ENCODE measurements at places on chromosomes 7 and 10. TPM values are rescaled to one million over a fixed set of nuclear protein-coding genes. Genes with fewer than 3 reads are reported as not detected.
A peak's percentile ranks its signal among the peaks of the same experiment; 100 is the strongest.

Gene CYP26C1
- total RNA-seq: 0.06 TPM

Gene CRHR2
- 0.92 TPM for total RNA-seq

Gene FKBP6
- total RNA-seq: not detected

Gene ZNF789
- 12.7 TPM for total RNA-seq

Gene PTTG1IP2
- total RNA-seq: not detected

Gene TUBAL3
- not detected for total RNA-seq

Gene PRLHR
- total RNA-seq: not detected

DNA sequence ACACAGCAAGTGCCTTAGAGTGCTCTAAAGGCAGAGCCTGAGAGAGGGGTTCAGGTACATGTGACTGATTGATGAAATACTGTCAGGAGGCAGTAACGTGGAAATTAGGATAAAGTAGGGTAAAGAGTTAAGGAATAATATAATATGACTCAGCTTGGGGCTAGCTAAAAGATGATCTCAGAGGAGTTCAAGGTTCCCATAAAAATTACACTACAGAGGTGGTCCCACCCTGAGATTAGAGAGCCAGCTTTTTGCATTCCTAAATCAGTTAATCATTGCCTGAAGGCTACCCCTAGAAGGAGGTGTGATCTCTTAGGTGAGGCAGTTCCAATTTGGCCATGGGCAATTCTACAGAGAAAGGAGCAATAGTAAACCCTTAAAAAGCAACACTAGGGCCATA is 5.8 kb downstream of the LIPJ start:
- DNase-seq: no peak

GRCh38 chr10:124375353-124375614 is 43.4 kb downstream of the OAT start:
- no peak for DNase-seq

- DNase-seq: peak; percentile 20
Observed at GRCh38 chr7:141586878-141587277, 35.7 kb downstream of the AGK start.

DNA sequence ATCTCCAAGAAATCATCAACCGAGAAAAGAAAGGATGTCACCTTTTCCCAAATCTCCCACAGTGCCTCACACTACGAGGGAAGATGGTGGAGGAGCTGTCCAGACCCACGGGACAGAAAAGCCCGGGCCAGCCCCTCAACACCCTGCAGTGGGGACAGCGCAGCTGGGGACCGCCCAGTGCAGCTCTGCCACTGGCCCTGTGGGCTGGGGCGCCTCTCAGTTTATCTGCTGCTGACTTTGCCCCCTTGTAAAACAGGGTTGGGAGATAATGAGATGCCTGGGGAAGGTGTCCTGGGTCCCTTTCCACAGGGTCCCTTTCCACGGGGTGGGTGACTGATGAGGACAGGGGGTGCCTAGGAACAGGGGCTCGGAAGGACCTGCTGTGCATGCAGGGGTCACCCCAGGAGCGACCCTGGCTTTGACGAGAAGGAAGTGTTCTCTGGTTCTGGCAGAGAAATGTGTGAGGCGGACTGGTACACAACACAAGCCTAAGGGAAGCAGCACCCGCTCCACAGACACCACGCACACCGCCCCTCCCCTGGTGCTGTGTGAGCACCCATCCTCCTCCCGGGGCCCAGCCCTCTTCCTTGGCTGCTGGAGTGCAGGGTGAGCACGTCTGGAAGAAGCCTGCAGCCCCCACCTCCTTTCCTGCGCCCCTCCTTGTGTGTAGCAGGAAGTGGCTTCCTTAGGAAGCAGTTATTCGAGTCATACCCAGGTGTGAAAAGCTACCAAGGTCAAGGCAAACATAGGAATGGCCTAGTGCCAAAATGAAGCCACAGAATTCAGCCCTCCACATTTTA is 339.9 kb downstream of the DNAJB6 start:
- DNase-seq: no peak

DNA sequence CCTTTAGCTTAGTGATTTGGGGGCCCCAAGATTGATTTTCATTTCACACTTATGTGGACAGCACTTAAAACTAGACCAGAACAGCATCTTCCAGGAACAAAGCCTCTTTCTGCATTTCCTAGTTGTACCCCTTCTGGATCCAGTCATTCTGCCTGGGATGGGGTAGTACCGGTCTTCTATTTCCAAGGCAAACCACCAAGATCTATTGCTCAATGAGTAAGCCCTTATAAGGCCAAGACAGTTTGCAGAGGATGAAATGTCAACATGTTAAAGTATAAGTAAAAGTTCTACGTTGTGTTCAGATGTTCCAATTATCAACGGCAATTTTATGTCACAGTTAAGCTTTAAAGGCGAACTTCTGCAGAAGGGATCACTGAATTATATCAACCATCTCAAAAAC is 106.9 kb upstream of the ZNF746 start:
- DNase-seq: no peak

- DNase-seq: no peak
Observed at GRCh38 chr10:88886557-88886956, 6.5 kb downstream of the STAMBPL1 start.

DNA sequence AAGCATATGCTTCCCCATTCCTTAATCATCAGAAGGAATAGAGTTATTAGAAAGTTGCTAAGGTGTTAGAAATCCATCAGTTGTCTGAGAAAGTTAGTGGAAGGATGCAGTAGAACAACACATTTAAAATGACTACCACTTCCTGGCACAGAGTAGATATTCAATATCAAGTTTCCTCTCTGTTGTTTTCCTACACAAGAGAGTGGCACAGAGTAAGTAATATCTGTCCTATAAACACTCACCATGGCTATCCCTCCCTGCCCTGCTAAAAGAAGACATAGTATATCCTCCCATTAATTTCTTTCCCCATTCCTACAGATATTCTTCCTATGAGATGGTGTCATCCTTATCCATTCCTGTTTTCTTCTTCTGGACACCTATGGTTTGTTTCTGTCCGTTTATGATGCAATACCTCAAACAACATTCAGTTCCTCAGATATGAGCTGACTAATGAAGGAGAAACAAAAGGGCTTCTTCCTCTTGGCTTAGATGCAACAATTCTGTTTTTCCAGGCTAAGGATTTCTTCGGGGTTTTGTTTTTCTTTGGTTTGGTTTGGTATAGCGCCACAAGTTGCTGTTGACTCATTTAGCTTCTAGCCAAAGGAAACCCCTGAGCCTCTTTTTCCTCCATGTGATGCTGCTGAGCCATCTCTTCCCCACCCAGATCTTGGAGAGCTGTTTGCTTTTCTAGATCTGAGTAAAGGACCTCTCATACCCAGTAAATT is 32.9 kb upstream of the BPGM start:
- DNase-seq: peak; percentile 95

- no peak for DNase-seq
Observed at GRCh38 chr10:30431435-30431911, 2.5 kb upstream of the MAP3K8 start.

DNA sequence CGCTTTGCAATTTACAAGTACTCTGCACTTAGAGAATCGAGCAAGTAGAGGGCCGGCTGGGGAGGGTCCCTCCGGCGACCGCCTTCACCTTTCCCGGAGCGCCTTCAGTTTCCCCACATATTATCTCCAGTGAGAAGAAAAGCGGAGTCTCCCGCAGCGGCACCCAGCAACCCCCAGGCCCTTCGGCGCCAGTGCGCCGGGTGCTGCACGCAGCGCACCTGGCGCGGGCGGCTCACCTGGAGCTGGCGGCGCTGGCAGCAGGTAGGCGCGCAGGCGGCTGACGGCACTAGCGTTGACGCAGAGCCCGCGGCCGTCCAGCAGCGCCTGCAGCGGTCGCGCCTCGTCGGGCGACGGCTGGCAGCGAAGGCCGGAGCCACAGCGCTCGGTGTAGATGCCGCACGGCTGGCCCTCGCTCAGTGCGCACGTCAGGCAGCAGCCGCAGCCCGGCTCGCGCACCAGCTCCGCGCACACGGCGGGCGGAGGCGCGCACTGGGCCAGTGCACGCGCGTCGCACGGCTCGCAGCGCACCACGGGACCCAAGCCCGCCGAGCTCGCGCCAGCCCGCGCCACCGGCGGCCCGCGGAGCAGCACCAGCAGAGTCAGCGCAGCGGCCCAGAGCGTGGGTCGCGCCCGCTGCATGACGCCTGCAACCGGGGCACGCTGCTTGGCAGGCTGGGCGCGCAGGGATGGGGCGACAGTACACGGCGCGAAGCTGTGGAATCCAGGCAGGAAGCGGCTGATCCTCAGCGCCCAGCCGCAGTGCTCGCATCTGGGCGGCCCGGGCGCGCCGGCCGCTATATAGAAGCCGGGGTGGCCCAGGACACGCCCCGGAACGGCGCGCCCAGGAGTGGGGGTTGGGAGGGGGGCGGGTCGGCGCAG is at the start of gene IGFBP3:
IGFBP3 (minus strand) TSS at position 771 of the 879 bp plus-strand sequence; CDS start at position 639, 132 bp downstream.
- DNase-seq: peak; percentile 80

DNA sequence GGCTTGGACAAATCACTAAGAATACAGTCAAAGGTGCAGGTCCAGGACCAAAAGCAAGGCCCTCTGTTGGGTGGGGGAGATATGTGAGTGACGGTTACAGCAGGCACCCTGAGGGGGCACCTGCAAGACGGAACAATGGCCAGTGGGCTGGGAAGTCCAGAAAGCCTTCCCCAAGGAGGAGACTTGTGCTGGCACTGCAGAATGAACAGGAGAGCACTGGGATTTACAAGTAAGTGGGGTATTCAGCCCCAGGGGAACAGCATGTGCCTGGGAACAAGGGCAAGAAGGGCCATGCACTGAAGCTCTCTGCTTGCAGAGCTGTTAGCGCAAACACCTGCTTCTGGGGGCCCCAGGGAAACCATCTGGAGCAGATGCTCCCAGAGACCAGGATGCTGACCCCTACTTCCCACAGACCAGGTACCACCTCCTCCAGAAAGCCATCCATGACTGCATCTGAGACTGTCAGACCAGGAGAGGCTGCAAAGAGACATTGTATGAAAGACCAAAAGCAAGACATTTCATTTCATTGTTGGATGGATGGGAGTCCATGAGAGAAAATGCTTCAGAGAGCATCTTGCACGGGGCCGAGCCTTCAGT is 24.6 kb upstream of the ZMIZ1 start:
- DNase-seq: no peak

GRCh38 chr7:12328888-12329770 is 74.5 kb downstream of the VWDE start:
- DNase-seq: no peak

DNA sequence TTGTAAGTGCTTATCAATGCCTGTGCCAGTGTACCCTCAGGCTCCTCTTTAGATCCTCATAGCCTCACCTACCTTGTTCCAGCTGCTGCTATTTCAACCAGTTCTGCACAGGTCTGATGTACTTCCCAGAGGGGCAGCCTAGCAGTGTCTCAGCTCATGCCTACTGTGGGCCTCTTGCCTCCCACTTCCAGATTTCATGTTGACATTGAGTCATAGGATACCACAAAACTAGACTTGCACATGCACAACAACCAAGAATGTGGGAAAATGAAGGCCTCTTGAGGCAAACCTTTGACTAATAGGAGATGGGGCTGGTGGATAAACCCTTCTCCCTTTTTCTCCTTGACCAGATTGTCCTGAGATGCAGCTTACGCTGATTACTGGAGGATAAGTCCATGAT is 31.0 kb downstream of the PON3 start:
- peak; percentile 7 for DNase-seq

DNA sequence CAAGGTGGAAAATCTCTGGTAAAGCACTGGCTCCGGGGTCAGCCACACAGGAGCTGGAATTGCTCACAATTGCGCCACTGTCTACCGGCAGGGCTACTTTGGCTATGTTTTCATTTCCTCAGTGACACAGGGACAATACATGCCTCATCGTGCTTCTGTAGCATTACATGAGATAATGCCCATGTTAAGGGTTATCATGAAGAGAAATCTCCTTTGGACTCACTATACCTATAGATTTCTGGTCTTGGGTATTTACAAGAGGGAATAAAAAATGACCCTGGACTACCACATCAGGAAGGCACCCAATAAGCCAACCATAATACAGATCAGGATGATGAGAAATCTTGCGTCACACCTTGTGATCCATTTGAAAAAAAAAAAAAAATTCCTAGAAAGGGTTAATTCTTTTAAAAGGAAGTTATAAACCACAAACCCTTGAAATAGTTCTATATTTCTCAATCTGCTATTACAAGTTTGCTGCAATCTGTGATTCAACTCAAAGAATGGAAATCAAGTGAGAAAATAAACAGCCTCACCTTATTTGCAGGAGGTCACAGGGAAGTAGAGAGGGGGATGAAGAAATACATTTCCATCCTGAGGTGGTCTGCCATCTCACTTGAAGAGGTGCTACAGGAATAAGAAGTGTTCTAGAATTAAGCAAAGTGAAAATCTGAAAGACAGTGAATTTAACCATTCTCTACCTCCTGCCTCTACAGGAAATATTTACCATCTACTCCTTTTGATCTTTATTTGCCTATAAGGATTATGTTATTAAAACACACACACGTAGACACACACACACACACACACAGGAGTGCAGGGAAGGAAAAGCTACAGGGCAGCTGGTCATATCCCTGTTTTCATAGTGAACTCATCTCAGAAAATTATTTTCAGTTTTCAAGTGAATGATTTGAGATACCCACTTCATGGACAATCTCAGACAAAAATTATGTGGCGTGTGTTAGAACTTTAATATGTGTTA is 231.3 kb upstream of the CELF2 start:
- DNase-seq: peak; percentile 75

DNA sequence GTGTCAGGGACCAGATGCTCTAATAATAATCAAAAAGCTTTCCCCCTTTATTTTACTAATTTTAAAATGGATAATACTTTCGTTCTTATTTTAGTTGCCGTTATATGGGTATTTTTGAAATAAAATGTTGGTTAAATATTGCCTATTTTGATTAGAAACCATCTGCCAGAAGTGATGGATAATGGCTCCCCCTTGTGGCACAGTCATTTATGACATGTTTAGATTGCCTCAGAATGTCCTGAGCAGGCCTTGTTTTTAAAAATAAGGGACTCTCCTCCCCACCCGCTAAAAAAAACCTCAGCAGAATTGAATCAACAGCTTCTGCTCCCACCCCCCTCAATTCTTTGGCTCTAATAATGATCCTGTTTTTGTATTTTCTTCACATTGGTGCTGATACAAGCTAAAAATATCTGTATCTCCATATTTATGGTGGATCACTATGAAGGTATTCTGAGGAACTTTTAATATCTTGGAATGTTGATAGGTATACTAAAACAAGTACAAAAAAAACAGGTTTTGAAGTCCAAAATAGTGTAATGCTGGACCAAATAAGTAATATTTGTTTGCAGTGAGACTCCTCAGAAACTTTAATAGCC is 38.8 kb downstream of the TMEM60 start:
- DNase-seq: peak; percentile 82

DNA sequence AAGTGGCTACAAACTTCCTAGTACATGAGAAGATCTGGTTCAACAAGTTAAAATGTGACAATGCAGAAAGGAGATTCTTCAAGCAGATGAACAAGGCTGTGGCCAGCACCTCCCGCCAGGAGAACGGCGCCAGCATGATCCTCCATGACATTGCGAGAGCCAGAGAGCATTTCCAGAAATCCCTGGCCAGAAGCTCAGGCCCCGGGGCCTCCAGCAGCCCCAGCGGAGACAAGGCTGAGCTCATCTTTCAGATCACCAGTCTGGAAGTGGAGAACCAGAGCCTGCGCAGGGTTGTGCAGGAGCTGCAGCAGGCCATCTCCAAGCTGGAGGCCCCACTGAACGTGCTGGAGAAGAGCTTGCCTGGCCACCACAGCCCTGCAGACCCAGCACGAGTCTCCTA is 40.1 kb upstream of the ZNF273 start:
- DNase-seq: no peak
